ENCODE measurements at places on chromosomes 1 and 21.

- DNase-seq = no peak
Observed at GRCh38 chr1:109733236-109733870, 7.5 kb downstream of the GSTM3 start.

DNA sequence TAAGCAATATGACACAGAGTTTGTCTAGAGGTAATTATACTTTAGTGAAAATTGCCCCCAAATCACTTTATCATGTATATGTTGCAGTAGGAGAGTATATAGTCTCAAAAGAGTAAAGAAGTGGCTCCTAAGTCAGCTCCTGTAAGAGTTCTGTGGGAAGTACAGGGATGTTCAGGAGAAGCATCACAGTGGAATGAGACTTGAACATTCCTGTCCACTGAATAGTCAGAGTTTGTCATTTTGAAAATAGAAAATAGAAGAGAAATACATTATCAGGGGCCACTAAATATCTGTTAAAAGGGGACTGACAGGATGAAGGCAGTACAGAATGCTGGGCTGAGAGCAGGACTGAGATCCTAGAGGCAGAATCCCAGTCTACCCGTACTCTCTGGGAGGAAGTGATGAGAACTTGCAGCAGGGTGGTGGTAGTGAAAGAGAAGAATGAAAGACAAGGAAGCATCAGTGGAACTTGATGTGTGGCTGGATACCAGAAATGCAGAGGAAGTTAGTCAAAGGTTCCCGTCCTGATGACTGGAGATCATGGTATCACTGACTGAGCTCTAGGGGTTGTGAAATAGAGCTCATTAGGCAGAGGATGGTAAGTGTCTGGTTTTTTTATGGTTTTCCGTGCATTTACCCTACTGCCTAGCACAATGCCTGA is 153.4 kb downstream of the FMN2 start:
- DNase-seq = no peak

DNA sequence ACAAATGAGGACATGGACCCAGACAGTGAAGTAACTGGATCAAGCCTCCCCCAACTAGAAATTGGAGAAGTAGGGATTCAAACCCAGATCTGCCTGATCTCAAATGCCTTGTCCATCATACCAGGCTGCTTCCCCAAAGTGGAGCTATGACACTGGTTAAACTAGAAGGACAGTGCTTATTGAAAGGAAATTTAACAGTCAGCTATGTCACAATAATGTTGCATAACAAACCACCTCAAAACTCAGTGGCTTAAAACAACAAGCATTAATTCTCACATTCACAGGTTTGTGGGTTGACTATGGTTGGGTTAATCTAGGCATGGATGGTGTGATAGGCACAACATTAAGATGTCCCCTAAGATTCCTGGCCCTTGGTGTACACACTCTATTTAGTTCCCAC is 107.1 kb downstream of the TAS1R2 start:
- no peak for DNase-seq

DNA sequence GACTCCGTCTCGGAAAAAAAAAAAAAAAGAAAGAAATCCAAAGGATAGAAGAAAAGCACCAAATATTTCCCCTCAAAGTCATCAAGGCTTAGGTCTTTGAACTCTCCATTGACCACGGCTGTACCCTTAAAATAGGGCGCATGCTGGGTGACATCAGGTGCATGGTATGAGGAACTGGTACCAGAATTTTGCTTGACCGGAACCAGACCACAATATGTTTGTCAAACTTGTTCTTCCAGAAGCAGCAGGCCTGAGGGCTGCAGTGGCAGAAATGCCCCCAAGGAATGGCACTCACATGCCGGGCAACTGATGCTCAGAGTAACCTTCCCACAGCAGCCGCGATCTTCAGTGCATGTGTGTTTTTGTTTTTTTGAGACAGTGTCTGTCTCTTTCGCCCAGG is 21.0 kb downstream of the RCC1 start:
- DNase-seq = no peak

DNA sequence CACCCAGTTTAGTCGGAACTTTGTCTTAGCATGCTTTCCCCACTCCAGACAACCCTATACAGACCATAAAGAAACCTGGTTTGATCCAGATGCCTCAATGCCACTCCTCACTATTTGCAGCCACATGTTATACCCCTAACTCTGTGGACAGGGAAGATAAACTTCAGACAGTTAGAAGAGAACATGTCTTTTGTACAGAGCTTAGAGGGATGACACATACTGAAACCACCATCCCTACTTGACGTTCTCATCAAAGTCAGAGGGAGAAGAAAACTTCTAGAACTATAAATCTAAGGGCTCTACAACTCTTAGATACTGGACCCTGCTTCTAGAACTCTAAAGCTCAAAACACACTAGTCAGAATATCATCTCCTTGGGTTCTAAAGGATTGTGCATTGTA is 3.7 kb downstream of the SYT6 start:
- DNase-seq = no peak

GRCh38 chr1:47805018-47805417 is 192.2 kb downstream of the TRABD2B start:
- DNase-seq = no peak

DNA sequence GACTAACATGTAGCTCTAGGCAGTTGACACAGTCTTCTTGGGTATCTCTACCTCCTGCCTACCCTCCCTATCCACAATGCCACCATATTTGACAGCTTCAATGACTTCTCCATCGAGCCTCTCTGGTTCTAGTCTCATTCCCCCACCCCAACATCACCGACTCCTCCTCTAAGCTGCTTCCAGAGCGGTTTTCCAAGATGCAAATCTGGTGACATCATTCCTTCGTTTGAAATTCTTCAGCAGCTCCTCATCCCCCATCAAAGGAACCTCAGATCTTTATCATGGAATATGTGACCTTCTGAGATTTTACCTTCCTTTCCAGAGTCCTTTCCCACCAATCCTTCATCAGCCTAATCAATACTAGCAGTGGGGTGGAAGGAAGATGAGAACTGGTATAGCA is 352.4 kb upstream of the RUNX1 start:
- DNase-seq = no peak
